Activated CD8-positive, alpha-beta memory T cell treated with anti-CD3 and anti-CD28 coated beads, Interleukin-2, amount 50 U/mL, for 4 hours (primary cell): ENCODE measurements at places on chromosomes 2 and 18.

- no peak for DNase-seq
Observed at GRCh38 chr2:121087117-121087516, 197.9 kb downstream of the TFCP2L1 start.

GRCh38 chr2:98039085-98039756 lies 43.5 kb upstream of the TMEM131 start:
- DNase-seq = no peak

GRCh38 chr2:130288467-130289403 lies 54.0 kb upstream of the IMP4 start:
- DNase-seq = no peak

GRCh38 chr2:119008108-119008507 lies 66.1 kb downstream of the MARCO start:
- no peak for DNase-seq

GRCh38 chr18:22399949-22400348 lies 17.8 kb downstream of the CTAGE1 start:
- DNase-seq = no peak

- DNase-seq = no peak
Observed at GRCh38 chr18:34115409-34116081, 109.2 kb downstream of the NOL4 start.

- DNase-seq = no peak
Observed at GRCh38 chr2:144114760-144115159, 405.2 kb downstream of the ZEB2 start.

GRCh38 chr18:67347438-67347837 lies 169.1 kb downstream of the DSEL start:
- no peak for DNase-seq

- no peak for DNase-seq
Observed at GRCh38 chr2:16559278-16560067, 106.2 kb downstream of the CYRIA start.

GRCh38 chr2:34012715-34013302 lies 413.7 kb upstream of the FAM98A start:
- DNase-seq = no peak

DNA sequence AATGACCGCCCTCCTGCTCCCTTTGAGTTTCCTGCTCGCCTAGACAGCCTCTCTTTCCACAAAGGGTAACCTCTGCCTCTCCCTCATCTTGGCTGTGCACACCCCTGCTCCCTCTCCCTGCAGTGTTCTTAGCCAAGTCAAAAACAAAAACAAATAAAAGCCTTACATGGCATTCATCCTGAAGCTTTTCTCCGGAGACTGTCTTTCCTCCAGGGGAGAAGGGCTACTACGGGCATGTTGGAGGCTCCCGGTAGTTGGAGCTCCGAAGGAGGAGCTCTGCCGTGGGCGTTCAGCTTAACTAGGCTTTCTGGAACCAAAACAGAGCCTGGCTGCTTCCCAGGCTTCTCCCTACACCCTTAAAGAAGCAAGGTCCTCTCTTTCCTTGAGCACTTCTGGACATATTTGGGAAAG lies 104.2 kb downstream of the TPGS2 start:
- DNase-seq = no peak

DNA sequence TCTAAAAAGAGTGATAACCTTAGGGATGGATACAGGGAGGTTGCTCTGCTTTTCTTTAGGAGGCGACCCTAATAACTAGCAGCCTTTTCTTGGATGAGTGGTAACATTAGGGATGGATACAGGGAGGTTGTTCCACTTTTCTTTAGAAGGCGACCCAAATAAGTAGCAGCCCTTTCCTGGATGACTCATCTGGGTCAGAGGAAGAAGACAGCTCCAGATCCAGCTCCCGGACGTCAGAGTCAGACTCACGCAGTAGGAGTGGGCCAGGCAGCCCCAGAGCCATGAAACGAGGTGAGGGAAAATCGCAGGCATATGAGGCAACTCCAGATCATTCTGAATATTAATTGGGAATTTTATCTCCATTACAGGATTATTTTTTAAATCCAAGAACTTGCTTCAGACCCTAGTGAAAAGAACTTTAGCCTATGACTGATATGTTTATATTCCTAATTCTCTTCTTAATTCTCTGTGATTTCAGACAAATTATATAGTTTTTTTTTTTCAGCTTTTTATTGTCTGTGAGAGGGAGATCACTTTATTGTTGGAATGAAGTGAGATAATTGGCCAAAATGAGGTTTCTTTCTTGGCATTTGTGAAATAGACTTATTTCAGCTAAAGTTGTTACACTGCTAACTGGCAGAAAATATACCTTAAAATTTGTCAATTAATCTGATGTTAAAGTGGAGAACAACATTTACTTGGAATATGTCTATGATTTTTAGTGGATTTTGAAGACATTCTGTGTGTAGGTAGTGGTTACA lies 31.2 kb upstream of the C1GALT1C1L start:
- no peak for DNase-seq

DNA sequence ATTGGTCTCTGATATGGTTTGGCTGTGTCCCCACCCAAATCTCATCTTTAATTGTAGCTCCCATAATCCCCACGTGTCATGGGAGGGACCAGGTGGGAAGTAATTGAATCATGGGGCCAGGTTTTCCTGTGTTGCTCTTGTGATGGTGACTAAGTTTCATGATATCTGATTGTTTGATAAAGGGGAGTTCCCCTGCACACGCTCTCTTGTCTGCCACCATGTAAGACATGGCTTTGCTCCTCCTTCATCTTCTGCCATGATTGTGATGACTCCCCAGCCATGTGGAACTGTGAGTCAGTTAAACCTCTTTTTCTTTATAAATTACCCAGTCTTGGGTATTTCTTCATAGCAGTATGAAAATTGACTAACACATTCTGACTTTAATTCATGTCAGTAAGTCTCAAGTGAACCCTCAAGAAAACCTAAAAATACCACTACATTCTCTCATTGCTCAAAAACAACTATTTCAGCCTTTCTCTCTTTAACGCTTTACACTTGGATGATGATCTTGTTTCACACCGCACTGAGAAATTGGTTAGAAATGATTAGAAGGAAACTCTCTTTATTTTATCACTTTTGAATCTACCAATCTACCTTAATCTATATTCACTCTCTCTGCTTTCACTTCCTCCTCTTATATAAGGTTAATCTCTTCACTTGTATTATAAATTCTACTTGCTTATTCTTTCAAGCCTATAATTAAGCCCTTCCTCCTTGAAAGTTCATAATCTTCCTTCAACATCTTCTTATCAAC lies 110.1 kb downstream of the GALR1 start:
- DNase-seq = no peak

GRCh38 chr2:111632661-111633060 lies 251.3 kb downstream of the ANAPC1 start:
- DNase-seq = no peak

DNA sequence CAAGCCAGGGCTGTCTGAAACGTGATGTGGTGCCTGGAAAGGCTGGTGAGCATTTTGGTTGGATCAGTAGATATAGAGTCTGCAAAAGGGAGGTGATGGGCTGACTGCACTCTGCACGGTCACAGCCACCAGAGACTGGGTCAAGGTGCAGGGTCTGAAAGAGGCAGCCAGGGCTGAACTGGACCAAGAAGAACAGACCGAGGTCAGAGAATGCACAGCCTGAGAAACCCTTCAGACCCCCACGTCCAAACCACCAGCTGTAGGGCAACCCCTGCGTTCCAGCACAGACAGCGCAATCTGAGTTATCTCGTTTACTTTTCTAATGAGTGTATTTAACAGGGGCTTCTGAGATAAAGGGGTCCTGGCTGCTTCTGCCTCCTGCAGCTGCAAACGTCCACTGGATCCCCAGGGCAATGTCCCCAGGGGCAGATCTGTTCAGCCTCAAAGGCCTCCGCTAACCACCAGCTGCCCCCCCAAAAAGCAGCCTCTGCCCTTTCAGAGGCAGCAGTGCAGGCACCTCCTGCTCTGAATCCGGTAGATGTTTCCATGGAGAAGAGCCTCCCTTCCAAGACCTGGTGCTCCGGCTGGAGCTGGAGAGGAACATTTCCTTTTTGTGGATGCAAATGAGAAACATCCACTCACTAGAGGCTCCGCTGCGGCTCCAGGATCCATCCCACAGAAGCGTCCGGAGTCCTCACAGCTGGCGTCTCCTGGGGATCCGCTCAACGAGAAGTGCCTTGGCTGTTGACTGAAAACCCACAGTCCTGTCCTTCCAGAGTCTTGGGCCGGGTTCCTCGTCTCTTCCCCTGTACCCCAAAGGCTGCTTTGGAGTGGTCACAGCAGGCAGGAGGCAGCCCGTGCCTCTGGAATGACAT lies 970 bp upstream of the KCNG2 start:
- DNase-seq = no peak

DNA sequence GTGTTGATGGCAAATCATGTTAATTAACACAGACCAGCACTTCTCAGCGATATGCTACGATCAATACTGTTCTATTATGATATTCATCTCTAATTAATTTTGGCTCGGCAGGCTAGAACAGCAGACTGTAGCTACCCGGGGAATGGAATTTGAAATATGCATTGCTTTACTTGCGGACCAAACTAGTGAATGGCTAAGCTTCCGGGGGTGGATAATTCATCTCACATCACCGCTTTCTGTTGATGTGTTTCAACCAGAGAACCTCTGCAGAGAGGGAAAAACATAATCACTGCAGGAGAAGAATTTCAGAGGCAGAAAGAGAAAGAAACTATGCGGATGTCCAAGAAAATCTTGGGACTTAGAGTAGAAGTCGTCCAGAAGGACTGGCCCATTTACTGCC lies 490.9 kb downstream of the STK39 start:
- DNase-seq = no peak

GRCh38 chr2:213545481-213545880 lies 261.2 kb downstream of the SPAG16 start:
- no peak for DNase-seq

- no peak for DNase-seq
Observed at GRCh38 chr2:156704617-156705016, 268.4 kb downstream of the GPD2 start.

DNA sequence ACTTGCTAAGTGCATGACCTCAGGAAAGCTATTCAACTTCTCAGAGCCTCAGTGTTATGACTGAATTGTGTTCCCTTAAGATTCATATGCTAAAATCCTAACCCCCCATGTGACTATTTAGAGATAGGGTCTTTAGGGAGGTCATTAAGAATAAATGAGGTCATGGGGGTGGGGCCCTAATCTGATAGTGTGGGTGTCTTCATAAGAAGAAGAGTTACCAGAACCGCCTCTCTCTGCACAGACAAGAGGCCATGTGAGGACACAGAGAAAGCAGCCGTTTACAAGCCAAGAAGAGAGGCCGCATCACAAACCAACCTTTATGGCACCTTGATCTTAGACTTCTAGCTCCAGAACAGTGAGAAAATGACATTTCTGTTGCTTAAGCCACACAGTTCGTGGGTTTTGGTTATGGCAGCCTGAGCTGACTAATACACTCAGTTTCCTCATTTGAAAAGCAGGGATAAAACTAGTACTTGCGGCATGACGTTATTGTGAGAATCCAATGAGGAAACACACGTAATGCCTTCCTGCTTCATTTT lies 9.9 kb downstream of the SH2D6 start:
- DNase-seq = no peak

GRCh38 chr2:216014986-216015385 lies 1.6 kb upstream of the MREG start:
- no peak for DNase-seq
